ENCODE measurements at places on chromosomes 7 and 10.
A peak's percentile ranks its signal among the peaks of the same experiment; 100 is the strongest.

DNA sequence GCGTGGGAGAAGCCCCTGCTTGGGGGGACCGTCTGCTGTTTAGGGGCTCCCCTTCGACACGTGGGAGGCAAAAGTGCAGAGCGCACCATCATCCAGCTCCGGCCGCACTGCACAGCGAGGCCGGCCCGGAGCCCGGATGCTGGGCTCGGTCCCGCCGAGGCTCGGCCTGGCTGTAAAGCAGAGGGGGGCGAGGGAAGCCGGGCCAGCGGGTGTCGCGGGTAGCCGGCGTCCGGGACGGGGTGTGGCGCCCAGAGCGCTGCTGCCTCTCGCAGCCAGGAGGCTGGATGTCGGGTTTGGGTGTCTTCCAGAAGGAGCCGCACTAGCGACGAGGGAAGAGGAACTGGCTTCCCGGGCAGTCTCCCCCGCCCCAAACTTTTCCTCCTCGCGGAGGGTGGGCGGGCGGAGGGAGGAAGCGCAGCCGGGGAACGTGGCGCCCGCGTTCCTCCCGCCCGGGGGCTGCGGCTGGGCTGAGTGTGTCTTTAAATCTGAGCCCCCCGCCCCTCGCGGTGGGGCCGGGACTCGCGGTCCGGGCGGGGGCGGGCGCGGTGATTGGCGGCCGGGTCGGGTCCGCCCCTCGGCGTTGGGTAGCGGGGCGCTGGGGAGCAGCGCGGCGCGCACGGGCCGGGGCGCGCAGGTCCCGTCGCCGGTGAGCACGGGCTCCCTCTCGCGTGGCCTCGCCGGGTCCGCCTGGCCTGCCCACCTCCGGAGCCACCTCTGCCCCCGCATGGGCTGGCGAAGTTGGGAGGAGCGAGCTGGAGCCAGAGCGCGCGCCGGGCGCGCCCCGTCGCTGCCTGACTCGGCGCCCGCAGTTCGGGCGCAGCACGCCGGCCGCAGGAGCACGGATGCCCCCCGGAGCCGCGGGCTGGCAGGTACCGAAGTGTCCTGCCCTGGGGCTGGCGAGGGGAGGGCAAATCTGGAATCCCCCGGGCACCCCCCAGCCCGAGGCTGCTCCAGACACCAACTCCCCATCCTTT, at the start of gene PALD1:
TSS of gene PALD1 (plus strand) at position 577 of the 974 bp plus-strand sequence. CDS start 47,185 bp downstream, outside the sequence.
- peak; percentile 64 for DNase-seq

- no peak for DNase-seq
These were observed 260.0 kb downstream of the CCSER2 start for GRCh38 chr10:84588426-84588825.

GRCh38 chr7:30987178-30987577, 23.4 kb downstream of the GHRHR start:
- DNase-seq, result no peak

GRCh38 chr7:12025246-12025645, 185.8 kb upstream of the TMEM106B start:
- no peak for DNase-seq

- DNase-seq, result no peak
These were observed 70.1 kb upstream of the PLPP4 start for GRCh38 chr10:120386896-120387295.

DNA sequence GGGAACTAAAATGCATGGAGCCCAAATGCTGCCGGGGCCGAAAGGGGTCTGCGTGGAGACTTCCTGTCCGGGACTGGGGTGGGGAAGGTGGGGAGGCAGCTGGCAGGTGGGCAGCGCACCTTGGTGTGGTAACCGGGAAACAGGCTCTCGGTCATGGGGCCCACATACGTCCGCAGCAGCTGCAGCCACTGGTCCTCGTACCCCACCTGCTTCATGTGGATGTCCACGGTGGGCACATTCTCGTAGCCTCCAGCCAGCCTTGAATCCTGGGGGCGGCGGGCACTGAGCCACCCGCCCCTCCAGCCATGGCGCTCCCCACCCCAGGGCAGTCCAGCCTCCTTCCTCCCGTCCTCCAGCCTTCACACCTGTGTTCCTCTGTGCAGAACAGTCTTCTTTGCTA, 6.6 kb upstream of the MOGAT3 start:
- no peak for DNase-seq

DNA sequence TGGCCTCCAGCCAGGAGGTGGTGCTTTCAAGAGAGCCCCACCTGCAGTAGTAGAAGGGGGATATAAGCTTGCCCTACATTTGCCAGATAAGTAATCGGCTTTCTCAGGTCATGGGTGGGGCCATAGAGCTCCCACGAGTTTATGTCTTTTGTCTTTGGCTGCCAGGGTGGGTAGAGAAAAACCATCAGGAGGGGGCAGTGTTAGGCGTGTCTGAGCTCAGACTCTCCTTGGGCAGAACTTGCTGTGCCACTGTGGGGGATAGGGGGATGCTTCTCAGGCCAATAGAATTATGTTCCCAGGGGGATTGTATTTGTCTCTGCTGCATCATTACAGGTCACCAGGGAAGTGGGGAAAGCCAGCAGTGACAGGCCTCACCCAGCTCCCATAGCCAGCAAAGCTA, 12.3 kb upstream of the MRPS33 start:
- DNase-seq, result no peak

GRCh38 chr10:132480356-132480755, 57.2 kb upstream of the INPP5A start:
- no peak for DNase-seq
